ENCODE measurements at places on chromosomes 12 and 14.

DNA sequence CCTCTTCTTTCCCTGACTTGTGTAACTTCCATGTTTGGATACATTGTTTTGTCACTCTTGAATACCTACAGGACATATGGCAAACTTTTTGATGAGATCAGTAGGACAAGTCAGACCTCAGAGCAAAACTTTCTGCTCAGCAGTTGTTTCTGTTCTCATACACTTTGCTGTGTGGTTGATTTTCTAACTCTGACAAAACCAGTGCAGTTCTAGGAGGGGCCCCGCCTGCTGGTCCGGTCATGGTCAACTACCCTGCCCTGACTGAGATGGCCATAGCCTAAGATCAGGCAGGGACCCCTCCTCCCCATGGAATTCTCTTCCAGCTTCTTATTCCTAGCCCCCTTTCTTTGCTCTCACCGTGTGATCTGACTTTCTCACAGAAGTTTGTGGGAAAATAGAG lies 92.8 kb downstream of the OTOGL start:
- H3K27ac ChIP-seq, result no peak overlapping the region
- no peaks in the 10 kb centered on the region for H3K36me3 ChIP-seq
- no peak overlapping the region for H3K4me3 ChIP-seq

DNA sequence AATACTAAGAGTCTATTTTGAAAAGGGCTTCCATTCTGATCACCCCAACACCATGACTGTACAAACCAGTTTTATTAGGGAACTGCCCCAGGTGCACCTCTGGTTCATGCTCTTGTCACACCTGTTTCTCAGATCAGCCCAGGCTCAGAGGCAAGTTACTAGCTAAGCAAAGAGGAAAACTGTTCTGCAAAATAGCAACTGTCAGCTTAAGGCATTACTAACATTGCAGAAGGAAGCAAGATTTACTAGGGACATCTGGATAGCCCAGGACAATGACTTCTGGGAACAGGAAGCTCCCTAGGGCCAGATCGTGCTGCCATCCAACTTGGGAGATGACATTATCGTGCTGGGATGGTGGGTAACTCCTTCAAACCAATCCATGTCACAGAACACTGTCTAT lies 30.1 kb downstream of the ANAPC7 start:
- H3K27me3 ChIP-seq, result no peaks in the 10 kb centered on the region
- H3K27ac ChIP-seq, result peak overlapping the region; percentile 49
- no peak for DNase-seq
- H3K4me1 ChIP-seq, result peaks cover 1% of the 10 kb centered on the region
- no peak overlapping the region for H3K4me3 ChIP-seq

DNA sequence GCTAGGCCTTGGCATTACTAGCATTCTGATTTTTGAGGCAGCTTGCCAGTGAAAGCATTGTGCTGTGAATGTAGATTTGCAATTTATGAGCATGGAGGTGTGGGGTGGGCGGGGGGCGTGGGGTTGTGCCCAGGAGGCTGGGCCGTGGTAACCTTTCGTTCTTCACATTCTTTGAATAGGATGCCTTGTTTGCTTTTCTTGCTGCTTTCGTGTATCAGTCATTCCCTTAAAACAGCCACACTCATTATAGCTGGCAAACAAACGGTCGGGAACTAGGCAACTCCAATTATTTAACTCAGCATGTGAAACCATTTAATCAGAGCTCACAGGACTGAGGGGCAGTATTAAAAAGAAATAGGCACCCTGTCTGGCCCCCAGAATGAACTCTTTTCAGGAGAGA lies 115.9 kb upstream of the PELI2 start:
- no peaks in the 10 kb centered on the region for H3K27me3 ChIP-seq
- DNase-seq, result no peak
- no peak overlapping the region for H3K27ac ChIP-seq
- no peak overlapping the region for H3K4me3 ChIP-seq
- no peaks in the 10 kb centered on the region for H3K36me3 ChIP-seq
- H3K4me1 ChIP-seq, result peaks cover 1% of the 10 kb centered on the region

GRCh38 chr12:98743362-98743953 lies 98.4 kb downstream of the APAF1 start:
- no peaks in the 10 kb centered on the region for H3K4me1 ChIP-seq
- no peaks in the 10 kb centered on the region for H3K27me3 ChIP-seq

DNA sequence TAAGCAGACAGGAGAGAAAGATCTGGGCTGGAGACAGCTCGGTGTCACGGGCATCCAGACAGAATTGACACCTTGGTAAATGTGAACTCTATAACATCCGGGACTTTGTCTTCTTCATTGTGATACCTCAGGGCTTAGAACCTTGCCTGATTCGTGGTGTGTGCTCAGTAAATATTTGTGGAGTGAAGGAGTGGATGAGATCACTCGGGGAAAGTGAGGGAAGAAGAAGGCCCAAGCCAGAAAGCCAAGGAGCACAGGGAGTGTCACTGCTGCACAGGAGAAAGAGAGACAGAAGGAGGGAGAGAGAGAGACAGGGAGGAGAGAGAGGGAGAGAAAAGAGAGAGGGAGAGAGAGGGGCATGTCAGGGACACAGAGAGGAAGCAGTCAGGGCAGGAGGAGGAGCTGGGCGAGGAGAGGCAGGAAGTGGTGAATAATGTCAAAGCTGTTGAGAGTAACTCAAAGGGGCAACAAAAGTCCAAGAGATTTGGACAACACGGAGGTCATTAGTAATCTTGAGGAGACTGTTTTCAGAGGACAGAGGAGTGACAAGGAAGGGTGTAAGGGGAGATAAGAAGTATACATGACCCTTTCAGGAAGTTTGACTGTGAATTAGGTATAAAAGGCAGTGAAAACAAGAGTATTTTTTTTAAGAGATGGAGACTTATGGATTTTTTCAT lies 141.6 kb upstream of the MAX start:
- H3K36me3 ChIP-seq, result no peaks in the 10 kb centered on the region
- no peak overlapping the region for H3K4me3 ChIP-seq
- no peaks in the 10 kb centered on the region for H3K27me3 ChIP-seq
- no peaks in the 10 kb centered on the region for H3K4me1 ChIP-seq

DNA sequence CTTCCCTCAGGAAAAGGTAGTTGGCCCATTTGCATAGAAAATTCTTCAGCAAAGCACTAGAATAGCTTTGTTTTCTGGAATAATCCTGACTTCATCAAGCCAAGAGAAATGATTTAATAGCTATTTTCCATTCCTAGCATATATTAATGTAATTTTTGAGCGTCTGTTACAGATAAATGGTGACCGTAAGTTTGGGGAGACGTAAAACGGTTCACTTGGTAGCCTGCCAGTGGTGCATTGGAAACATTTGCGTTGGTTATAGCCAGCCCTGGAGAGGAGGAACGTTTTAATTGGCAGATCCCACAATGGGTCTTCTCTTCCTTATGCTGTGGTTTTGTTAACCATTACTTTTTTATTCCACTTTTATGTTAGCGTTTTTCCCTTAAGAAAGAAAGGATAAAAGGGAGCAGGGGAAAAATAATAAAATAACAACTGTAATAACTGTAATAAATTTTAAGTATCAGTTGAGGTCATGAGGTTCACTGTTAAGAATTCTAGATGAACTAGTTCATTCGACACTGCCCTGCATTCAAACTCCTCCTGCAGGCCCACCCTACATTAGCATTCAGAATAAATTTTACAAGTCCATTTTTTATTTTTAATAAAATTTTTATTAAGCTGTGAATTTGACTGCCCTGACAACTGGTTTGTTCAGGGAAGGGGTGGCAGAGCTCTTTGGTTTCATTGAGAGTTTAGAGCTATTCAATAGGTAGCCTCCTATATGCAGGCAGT lies 300.7 kb downstream of the ERC1 start:
- no peaks in the 10 kb centered on the region for H3K27me3 ChIP-seq
- no peak overlapping the region for H3K27ac ChIP-seq
- H3K4me3 ChIP-seq, result no peak overlapping the region
- no peak for DNase-seq
- H3K36me3 ChIP-seq, result no peaks in the 10 kb centered on the region

DNA sequence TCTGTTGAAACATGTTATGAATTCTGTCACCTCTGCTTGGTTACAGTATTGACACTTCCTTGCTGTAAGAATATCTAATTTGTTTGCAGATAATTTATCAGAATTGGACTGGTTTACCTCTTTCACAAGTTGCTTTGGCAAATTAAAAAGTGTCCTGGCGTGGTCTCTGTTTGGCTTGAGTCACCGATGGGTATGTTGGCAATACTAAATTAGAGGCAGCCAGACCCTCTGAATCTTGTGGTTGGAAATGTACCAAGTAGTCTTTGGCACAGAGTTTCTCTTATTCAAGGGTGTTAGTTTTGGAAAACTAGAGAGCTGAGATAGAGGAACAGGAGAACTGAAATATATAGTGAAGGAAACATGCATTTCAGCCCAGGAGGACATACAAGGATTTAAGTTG lies 521.1 kb upstream of the MGAT4C start:
- no peaks in the 10 kb centered on the region for H3K4me1 ChIP-seq
- H3K27ac ChIP-seq, result no peak overlapping the region
- H3K27me3 ChIP-seq, result no peaks in the 10 kb centered on the region

All from aorta (tissue), 5 donors.